ENCODE measurements at places on chromosomes 1 and 21. TPM values are rescaled to one million over a fixed set of nuclear protein-coding genes. Genes with fewer than 3 reads are reported as not detected.

LCE1B gene
- total RNA-seq, result not detected

STUM gene
- not detected for total RNA-seq

TEKT2 gene
- not detected for total RNA-seq

NBPF6 gene
- total RNA-seq, result not detected

F3 gene
- 1.3 TPM for total RNA-seq

SLC30A2 gene
- not detected for total RNA-seq

OR4F29 gene
- total RNA-seq, result not detected

CD52 gene
- total RNA-seq, result not detected

TMEM69 gene
- total RNA-seq, result 9.5 TPM

TNNI3K gene
- total RNA-seq, result not detected

USP48 gene
- total RNA-seq, result 74.0 TPM

TSPEAR gene
- total RNA-seq, result not detected

LBR gene
- 54.8 TPM for total RNA-seq

ADSS2 gene
- 78.0 TPM for total RNA-seq

SLC9C2 gene
- 2.0 TPM for total RNA-seq

SEC16B gene
- 0.66 TPM for total RNA-seq

MANEAL gene
- 0.75 TPM for total RNA-seq

HLX gene
- 13.8 TPM for total RNA-seq

NPHS2 gene
- total RNA-seq, result not detected

U2AF1 gene
- 25.1 TPM for total RNA-seq

CNIH4 gene
- total RNA-seq, result 119 TPM

CAPZA1 gene
- 208 TPM for total RNA-seq

PADI2 gene
- total RNA-seq, result not detected

LRRC53 gene
- total RNA-seq, result not detected

GBP4 gene
- 2.4 TPM for total RNA-seq

TMEM222 gene
- 22.1 TPM for total RNA-seq

GSTM5 gene
- 0.09 TPM for total RNA-seq

MOV10 gene
- total RNA-seq, result 38.0 TPM

BCAS2 gene
- total RNA-seq, result 32.4 TPM

BMP8A gene
- total RNA-seq, result 0.36 TPM

All from endothelial cell of coronary artery (primary cell).